ENCODE measurements at places on chromosomes 4 and X. TPM values are rescaled to one million over a fixed set of nuclear protein-coding genes. Genes with fewer than 3 reads are reported as not detected.

APELA gene
- 0.89 TPM for total RNA-seq

FAM3A gene
- total RNA-seq: 20.9 TPM

CABS1 gene
- total RNA-seq: not detected

USP17L11 gene
- not detected for total RNA-seq

PALLD gene
- total RNA-seq: 551 TPM

LRCH2 gene
- total RNA-seq: 5.8 TPM

GRCh38 chrX:63453571-63453970, 102.4 kb upstream of the SPIN4 start:
- H3K27me3 ChIP-seq: no peaks in the 10 kb centered on the region
- no peaks in the 10 kb centered on the region for H3K4me1 ChIP-seq
- no peak overlapping the region for H3K4me3 ChIP-seq
- H3K27ac ChIP-seq: no peak overlapping the region
- no peaks in the 10 kb centered on the region for H3K36me3 ChIP-seq

DNA sequence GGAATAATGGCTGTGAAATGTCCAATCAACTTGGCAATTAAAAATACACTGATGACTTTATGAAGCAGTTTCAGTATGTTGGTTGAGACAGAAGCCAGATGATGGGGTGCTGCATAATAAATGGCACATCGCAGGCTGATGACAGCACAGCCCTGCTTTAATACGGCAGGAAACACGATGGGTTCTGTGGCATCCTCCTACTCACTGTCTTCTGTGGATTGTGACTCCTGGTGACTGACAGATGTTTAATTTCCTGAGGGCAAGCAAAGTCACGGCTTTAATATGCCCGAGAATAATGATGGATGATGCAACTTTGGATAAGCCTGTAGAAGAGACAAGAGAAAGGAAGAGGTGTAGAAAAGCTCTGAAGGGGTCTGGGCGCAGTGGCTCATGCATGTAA, 295.4 kb downstream of the TRIML1 start:
- no peak for DNase-seq
- H3K36me3 ChIP-seq: no peaks in the 10 kb centered on the region
- H3K27ac ChIP-seq: no peak overlapping the region
- H3K27me3 ChIP-seq: no peaks in the 10 kb centered on the region

GRCh38 chr4:113051361-113051760, 1.9 kb downstream of the ANK2 start:
- DNase-seq: no peak
- no peaks in the 10 kb centered on the region for H3K36me3 ChIP-seq
- H3K4me1 ChIP-seq: peaks cover 8% of the 10 kb centered on the region
- H3K27ac ChIP-seq: no peak overlapping the region
- H3K27me3 ChIP-seq: no peaks in the 10 kb centered on the region

DNA sequence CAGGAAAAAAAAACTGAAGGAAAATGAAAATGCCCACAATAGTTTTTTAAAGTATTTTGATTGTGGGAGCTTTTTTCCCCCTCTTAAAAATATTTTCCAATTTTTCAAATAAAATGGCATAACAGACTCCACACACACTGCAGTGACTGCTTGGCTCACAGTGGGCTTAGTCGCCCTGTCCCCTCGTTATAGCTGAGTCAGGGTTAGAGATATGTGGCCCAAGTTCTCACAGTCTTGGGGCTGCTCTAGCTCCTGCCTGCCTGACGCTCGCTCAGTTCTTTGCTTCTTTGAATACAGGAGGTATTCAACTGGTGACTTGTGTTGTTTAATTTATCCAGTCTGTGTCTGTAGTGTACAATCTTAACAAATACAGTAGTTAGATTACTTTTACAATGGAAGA, 47.7 kb downstream of the BEND2 start:
- no peak overlapping the region for H3K27ac ChIP-seq
- H3K36me3 ChIP-seq: no peaks in the 10 kb centered on the region
- H3K4me1 ChIP-seq: no peaks in the 10 kb centered on the region
- DNase-seq: no peak

DNA sequence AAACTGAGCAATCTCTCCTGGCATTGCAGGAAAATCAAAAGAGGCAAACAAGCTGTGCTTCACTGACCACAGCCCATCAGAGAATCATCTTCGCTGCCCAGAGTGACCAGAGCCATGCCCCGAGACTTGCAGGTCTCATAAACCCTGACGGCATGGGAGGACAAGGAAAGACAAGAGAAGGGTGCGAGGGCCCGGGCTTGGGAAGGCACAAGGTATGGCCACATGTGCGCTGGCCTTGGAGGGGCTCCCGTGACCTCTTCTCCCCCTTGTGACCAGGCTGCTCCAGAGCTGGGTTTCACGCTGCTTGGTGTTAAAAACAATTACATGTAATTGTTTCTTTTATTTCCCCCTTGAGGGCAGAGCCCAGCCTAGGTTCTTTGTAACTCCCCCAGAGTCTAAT, 20.8 kb downstream of the DCTD start:
- no peaks in the 10 kb centered on the region for H3K27me3 ChIP-seq
- no peaks in the 10 kb centered on the region for H3K4me1 ChIP-seq
- H3K36me3 ChIP-seq: peaks cover 41% of the 10 kb centered on the region
- H3K27ac ChIP-seq: no peak overlapping the region
- no peak for DNase-seq
- H3K4me3 ChIP-seq: no peak overlapping the region

- H3K4me3 ChIP-seq: no peak overlapping the region
- no peaks in the 10 kb centered on the region for H3K36me3 ChIP-seq
- no peaks in the 10 kb centered on the region for H3K4me1 ChIP-seq
- H3K27me3 ChIP-seq: no peaks in the 10 kb centered on the region
- no peak for DNase-seq
Measured at GRCh38 chr4:124486423-124486822, 226.1 kb downstream of the ANKRD50 start.

- peaks cover 16% of the 10 kb centered on the region for H3K4me1 ChIP-seq
- H3K4me3 ChIP-seq: no peak overlapping the region
- no peak overlapping the region for H3K27ac ChIP-seq
- no peaks in the 10 kb centered on the region for H3K36me3 ChIP-seq
Measured at GRCh38 chr4:61553557-61554125, 353.5 kb downstream of the ADGRL3 start.

DNA sequence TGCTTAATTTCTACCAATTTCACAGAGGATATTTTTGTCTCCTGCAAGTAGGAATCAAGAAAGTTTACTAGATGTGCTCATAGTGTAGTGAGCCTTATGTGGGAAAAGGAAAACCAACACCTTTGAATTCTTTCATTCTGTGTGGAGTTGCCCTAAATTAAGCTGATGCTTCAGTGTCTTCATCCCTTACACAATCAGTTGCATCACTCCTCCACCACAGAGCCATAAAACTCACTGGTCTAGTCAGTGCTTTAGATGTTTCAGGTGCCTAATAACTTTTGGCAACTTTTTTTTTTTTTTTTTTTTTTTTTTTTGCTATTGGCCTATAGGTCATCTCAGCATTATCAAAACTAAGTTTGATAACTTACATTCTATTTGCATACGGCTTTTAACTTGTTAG, 41.5 kb downstream of the HHIP start:
- H3K4me3 ChIP-seq: no peak overlapping the region
- no peaks in the 10 kb centered on the region for H3K27me3 ChIP-seq
- no peaks in the 10 kb centered on the region for H3K4me1 ChIP-seq
- H3K27ac ChIP-seq: no peak overlapping the region
- DNase-seq: no peak
- H3K36me3 ChIP-seq: peaks cover 40% of the 10 kb centered on the region

GRCh38 chrX:134933911-134934310, 56.9 kb upstream of the SMIM10 start:
- no peak for DNase-seq
- no peaks in the 10 kb centered on the region for H3K27me3 ChIP-seq
- H3K27ac ChIP-seq: peak overlapping the region; percentile 38
- no peak overlapping the region for H3K4me3 ChIP-seq
- H3K36me3 ChIP-seq: no peaks in the 10 kb centered on the region

Data from astrocyte (in vitro differentiated cells and primary cell).